Activated naive CD8-positive, alpha-beta T cell treated with anti-CD3 and anti-CD28 coated beads, Interleukin-2, amount 10 ng/mL, durations not matched to agents 7 days and 5 days (primary cell): ENCODE measurements at places on chromosomes 16 and 17. TPM values are rescaled to one million over a fixed set of nuclear protein-coding genes. Genes with fewer than 3 reads are reported as not detected.

Gene KRTAP3-1
- total RNA-seq: not detected

Gene GJC1
- 1.4 TPM for total RNA-seq

Gene POLR3E
- total RNA-seq: 56.9 TPM

Gene NACA2
- total RNA-seq: not detected

Gene SOCS3
- total RNA-seq: 6.6 TPM

Gene GALR2
- not detected for total RNA-seq

Gene SLC16A11
- total RNA-seq: 1.2 TPM

Gene CNTD1
- total RNA-seq: not detected

Gene HP
- not detected for total RNA-seq

Gene CA5A
- not detected for total RNA-seq

Gene CDRT4
- 9.6 TPM for total RNA-seq

- H3K4me1 ChIP-seq: peaks cover 28% of the 10 kb centered on the region
- peak overlapping the region; percentile 96 for H3K4me3 ChIP-seq
- peaks cover 5% of the 10 kb centered on the region for H3K27me3 ChIP-seq
- peak; percentile 76 for DNase-seq
Observed at GRCh38 chr17:35312790-35313711, 60.4 kb downstream of the SLFN11 start.

DNA sequence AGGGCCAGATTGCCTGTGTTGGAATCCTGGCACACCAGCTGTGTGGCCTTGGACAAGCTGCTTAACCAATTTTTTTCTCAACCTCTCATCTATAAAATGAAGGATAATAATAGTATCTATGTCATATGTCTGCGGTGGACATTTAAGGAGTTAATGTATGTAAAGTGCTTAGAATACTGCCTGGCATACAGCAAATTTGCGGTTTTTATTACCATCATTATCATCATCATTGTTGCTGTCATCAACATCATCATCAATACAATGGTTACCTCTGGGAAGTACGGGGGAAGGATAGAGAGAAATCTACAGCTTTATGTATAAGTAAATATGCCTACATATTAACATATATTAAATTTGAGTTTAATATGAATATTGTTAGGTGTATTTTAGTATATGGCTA lies 37.1 kb upstream of the COX10 start:
- peaks cover 54% of the 10 kb centered on the region for H3K36me3 ChIP-seq
- H3K4me3 ChIP-seq: no peak overlapping the region
- no peak for DNase-seq
- H3K27me3 ChIP-seq: no peaks in the 10 kb centered on the region
- no peak overlapping the region for H3K27ac ChIP-seq

DNA sequence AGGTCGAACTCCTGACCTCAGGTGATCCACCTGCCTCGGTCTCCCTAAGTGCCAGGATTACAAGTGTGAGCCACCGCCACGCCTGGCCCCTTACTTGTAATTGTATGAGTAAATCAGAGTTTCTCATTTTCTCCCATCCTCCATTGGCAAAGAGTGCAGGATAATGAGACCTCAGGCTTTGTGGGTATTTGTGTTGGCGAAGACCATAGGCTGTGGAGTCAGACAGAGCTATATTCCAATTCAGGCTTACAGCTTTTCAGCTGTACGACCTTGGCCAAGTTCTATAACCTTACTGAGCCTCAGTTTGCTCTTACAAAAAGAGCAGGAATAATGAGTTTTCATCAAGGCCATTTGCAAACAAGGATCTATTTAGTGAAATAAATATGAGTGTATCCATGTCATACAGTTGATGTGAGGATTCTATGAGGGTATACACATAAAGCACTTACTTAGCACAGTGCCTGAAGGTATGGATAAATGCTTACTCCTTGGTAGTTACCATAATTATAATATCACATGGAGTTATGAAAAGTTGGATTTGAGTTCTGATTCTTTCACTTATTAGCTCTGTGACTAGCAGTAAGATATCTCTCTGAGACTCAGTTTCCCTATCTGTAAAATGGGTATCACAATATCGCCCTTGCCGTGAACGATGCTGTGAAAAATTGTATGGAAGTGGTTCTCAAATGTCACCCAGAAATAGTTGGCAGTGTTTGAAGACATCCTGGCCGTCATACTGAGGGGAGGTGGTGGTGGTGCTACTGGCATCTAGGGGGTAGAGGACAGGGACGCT lies 25.6 kb upstream of the CPPED1 start:
- no peaks in the 10 kb centered on the region for H3K4me1 ChIP-seq
- H3K27me3 ChIP-seq: peaks cover 29% of the 10 kb centered on the region
- H3K36me3 ChIP-seq: no peaks in the 10 kb centered on the region
- no peak overlapping the region for H3K4me3 ChIP-seq

GRCh38 chr16:77300256-77300655 lies 101.0 kb downstream of the SYCE1L start:
- no peaks in the 10 kb centered on the region for H3K36me3 ChIP-seq
- H3K27ac ChIP-seq: no peak overlapping the region
- no peaks in the 10 kb centered on the region for H3K4me1 ChIP-seq
- no peak for DNase-seq
- H3K4me3 ChIP-seq: no peak overlapping the region
- H3K27me3 ChIP-seq: peaks cover 3% of the 10 kb centered on the region

- no peak overlapping the region for H3K4me3 ChIP-seq
- DNase-seq: no peak
- no peak overlapping the region for H3K27ac ChIP-seq
Observed at GRCh38 chr16:84071121-84071520, 28.5 kb upstream of the SLC38A8 start.

GRCh38 chr17:50218771-50219315 lies 17.4 kb upstream of the COL1A1 start:
- peaks cover 12% of the 10 kb centered on the region for H3K4me1 ChIP-seq
- peak overlapping the region; percentile 25 for H3K27ac ChIP-seq
- no peaks in the 10 kb centered on the region for H3K36me3 ChIP-seq
- no peak overlapping the region for H3K4me3 ChIP-seq
- H3K27me3 ChIP-seq: peaks cover 35% of the 10 kb centered on the region
- no peak for DNase-seq

DNA sequence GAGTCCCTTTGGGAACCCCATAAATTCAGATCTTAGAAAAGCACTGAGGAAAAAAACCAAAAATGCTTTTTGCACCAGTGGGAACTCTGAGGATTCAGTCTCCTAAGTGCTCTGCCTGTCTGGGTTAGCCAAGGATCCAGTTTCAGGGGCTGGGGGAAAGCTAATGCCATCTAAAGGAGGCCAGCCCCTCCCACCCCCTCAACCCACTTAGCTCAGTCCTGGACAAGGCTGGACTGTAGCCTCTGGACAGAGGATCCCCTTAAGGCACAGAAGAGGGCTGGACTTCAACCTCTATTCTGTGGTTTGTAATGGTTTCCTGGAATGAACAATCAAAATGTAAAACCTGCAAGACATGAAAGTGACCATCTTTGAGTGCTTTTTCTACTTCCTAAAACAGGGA lies 356.1 kb upstream of the ZFHX3 start:
- no peaks in the 10 kb centered on the region for H3K27me3 ChIP-seq
- no peaks in the 10 kb centered on the region for H3K4me1 ChIP-seq
- DNase-seq: no peak
- H3K27ac ChIP-seq: no peak overlapping the region
- no peak overlapping the region for H3K4me3 ChIP-seq
- no peaks in the 10 kb centered on the region for H3K36me3 ChIP-seq

DNA sequence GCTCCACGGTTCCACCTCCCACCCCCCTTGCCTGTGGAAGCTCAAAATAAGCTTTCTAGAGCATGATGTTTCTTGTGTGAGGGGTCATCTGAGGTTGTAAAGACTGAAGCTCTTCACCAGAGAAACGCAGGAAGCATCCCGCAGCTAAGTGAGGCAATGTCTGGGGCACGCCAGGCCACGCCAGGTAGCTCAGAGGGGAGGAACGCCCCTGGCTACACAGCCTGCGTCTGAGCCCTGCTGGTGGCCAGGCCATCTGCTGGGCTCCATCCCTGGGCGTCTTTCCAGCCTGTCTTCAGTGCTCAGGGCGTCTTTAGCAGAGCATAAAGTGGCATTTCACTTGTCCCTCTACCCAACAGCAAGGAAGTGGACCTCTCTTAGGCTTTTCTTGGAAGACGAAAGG lies 15.2 kb downstream of the SOCS3 start:
- no peak for DNase-seq
- peaks cover 19% of the 10 kb centered on the region for H3K27me3 ChIP-seq
- no peak overlapping the region for H3K4me3 ChIP-seq
- H3K4me1 ChIP-seq: peaks cover 32% of the 10 kb centered on the region

DNA sequence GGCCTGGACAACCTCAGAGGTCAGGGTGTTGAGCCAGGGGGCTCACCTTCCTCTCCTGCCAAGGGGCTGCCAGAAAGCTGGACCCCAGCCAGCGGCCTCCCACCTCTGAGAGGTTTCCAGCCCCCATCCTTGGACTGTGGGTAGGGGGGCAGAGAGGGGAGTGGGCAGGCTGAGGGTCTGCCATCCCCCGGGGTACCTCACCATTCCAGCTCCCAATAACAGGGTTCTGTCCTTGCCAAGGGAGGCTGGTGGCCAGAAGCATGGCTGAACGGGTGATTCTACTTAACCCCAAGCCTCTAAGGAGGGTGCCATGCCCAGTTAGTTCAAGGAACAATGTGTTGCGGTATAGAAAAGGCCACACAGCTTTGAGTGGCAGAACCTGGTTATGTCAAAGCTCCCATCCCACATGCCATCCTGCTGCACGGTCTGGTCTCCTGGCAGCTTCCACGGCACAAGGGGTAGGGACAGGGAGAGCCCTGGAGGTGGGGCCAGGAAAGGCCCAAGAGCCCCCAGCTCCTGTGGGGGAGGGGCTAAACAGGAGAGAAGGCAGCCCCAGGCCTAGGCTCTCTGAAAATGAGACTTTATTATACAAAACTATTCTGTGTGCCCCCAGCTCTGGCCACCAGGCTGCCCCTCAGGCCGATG lies 19.8 kb downstream of the B9D1 start:
- peaks cover 16% of the 10 kb centered on the region for H3K27me3 ChIP-seq
- no peaks in the 10 kb centered on the region for H3K36me3 ChIP-seq

GRCh38 chr17:56913353-56913866 lies 439 bp downstream of the TRIM25 start:
- H3K27me3 ChIP-seq: no peaks in the 10 kb centered on the region
- peak overlapping the region; percentile 96 for H3K27ac ChIP-seq
- H3K4me3 ChIP-seq: peak overlapping the region; percentile 88

DNA sequence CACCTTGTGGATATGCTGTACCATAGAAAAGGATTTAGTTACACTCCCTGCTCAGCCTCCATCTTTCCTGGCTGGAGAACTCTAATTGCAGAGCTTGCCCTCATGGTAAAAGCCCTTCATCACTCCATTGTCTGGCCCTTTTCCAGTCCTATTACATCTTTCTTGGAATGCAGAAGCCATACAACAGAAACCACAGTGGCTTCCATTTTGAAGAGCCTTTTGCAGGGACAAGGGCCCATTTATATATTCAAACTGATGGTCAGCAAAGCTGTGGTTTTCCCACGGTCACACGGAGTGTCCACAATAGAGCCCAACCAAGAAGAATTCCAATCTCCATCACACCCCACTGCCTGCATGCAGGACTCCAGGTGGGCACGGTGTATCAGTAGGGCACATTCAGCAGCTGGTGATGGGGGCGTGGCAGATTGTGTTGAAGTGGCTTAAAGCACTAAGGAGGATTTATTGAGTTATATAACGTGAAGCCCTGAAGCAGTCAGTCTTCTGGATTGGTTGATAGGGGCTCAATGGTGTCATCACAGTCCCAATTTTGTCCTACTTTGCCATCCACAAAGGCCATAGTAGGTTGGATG lies 20.3 kb downstream of the COPRS start:
- no peak for DNase-seq
- peaks cover 10% of the 10 kb centered on the region for H3K4me1 ChIP-seq
- no peak overlapping the region for H3K4me3 ChIP-seq
- no peaks in the 10 kb centered on the region for H3K36me3 ChIP-seq
- no peak overlapping the region for H3K27ac ChIP-seq

- no peak for DNase-seq
- no peak overlapping the region for H3K4me3 ChIP-seq
- H3K27ac ChIP-seq: no peak overlapping the region
- peaks cover 12% of the 10 kb centered on the region for H3K27me3 ChIP-seq
Observed at GRCh38 chr17:43737722-43738121, 20.9 kb downstream of the SOST start.

- H3K36me3 ChIP-seq: peaks cover 3% of the 10 kb centered on the region
- no peak overlapping the region for H3K27ac ChIP-seq
- H3K27me3 ChIP-seq: no peaks in the 10 kb centered on the region
- no peak for DNase-seq
Observed at GRCh38 chr16:2704166-2704982, 15.7 kb downstream of the PRSS27 start.

DNA sequence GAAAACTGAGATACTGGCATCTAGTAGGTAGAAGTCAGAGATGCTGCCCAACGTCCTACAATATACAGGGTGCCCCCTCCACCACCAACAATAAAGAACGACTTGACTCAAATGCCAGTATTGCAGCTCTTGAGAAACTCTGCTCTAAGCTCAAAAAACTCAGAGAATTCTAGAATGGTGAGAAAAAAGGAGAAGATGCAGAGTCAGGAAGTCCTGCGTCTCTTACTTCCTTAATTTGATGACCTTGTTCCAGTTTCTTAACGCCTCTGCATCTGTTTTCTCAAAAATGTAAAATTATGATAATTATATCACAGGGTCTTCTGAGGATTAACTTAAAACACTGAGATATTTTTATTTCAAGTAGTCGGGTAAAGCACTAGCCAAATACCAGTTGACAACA lies 1.7 kb upstream of the HSBP1 start:
- H3K27ac ChIP-seq: peak overlapping the region; percentile 19
- H3K27me3 ChIP-seq: peaks cover 5% of the 10 kb centered on the region
- H3K36me3 ChIP-seq: peaks cover 8% of the 10 kb centered on the region
- no peak for DNase-seq
- H3K4me3 ChIP-seq: no peak overlapping the region
- H3K4me1 ChIP-seq: peaks cover 28% of the 10 kb centered on the region

DNA sequence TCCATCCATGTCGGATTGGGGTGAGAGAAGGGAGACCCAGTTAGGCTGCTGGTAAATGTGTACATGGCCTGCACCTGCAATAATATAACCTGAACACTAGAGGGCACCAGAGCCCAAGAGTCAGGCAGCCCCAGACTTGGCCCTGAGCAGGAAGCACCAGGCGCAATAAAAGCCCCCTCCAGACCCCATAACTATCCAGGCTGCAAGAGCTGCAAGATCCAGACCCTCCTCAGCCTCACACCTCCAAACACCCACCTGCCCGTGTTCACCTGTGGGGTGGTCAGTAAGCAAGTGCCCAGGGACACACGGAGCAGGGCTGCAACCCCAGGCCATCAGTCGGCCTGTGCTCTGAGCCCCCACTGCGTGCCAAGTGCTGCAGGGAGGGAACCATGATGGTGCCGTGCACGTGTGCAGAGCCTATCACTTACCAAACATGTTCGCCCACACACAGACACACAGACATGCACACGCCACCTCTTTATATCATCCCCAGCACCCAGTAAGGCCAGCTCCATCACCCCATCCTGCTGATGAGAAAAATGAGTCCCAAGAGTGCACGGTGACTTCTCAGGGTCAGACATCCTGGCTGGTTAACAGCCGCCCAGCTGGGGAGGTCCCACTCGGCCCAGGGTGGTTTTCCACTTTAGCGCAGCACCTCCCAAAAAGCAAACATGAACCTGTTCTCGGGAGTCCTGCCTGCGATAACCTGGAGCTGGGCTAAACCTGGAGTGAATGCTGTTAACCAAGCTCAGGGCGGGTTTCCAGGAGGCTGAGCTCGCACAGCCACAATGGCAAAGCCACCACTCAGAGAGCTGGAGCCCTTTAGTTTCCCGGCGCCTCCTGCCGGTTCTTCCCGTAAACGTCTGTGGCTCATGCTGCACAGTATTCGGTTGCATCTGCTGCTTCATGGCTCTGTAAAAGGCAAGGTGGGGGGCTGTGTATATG lies 439.8 kb downstream of the SOX9 start:
- H3K4me1 ChIP-seq: no peaks in the 10 kb centered on the region
- H3K36me3 ChIP-seq: no peaks in the 10 kb centered on the region
- DNase-seq: peak; percentile 42
- no peak overlapping the region for H3K27ac ChIP-seq
- peaks cover 3% of the 10 kb centered on the region for H3K27me3 ChIP-seq
- no peak overlapping the region for H3K4me3 ChIP-seq
